ENCODE measurements at places on chromosomes 1 and 21.
A peak's percentile ranks its signal among the peaks of the same experiment; 100 is the strongest.

DNA sequence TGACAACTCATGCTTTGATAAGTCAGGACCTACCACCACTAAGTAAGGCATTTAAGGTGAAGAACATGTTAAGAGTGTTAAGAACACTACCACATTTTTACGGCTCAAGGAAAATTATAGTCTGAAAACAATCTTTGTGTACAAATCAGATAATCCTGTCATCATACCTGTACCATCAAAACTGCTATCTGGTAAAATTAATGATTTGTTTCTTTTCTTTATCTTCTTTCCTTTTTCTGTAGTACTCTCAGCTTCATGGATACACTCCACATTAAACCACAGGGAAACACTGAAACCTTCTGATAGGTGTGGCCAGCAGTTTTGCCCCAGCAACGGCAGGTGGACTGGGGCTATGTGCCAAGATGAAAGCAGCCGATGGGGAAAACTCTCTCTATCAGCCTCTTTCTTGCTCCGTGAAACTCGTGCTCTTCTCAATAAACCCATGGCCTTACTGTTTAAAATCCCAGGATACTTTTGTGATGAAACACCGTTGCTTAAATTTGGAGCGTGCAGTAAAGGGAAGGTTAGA is 75.1 kb downstream of the LYST start:
- no peak for DNase-seq

- no peak for DNase-seq
Measured at GRCh38 chr1:39573736-39574624, 2.6 kb downstream of the PABPC4 start.

DNA sequence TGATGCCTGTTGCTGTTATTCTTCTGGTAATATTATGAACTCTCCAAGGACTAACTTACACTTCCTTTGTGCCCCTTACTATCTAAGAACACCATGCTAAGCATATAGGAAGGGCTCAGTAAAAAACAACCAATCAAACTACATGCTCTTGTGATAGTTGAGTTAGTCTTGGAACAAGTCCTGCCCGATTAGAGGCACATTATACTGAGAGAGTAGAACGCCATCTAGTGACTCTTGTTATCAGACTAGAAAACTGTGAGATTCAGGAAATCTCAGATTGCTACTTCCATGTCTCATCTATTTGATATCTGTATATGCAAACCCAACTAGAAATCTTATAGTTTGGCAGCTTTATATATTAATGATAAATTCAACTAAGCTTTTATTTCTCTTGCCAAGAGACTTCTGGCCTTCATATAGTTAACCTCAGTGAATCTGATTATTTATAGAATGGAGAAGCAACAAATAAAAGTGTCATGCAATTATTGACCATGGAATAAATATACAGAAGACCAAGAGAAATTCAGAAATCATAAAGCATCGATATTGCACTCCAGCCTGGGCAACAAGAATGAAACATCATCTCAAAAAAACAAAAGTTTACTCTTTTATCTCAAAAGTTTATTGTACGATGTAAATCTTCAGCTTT is 7.8 kb upstream of the SRRM1 start:
- no peak for DNase-seq

- no peak for DNase-seq
Measured at GRCh38 chr1:23957096-23957495, 2.5 kb upstream of the PNRC2 start.

- no peak for DNase-seq
Measured at GRCh38 chr1:67659229-67659628, 25.8 kb upstream of the GADD45A start.

GRCh38 chr1:60747353-60747752 is 335.0 kb upstream of the NFIA start:
- no peak for DNase-seq

GRCh38 chr1:93471911-93472310 is 24.0 kb downstream of the FNBP1L start:
- DNase-seq, result no peak

- DNase-seq, result no peak
Measured at GRCh38 chr21:24945910-24946309, 661.4 kb downstream of the MRPL39 start.

GRCh38 chr1:64242895-64243756 is 39.7 kb downstream of the UBE2U start:
- DNase-seq, result peak; percentile 32

GRCh38 chr1:183239220-183239742 is 53.2 kb downstream of the LAMC2 start:
- DNase-seq, result no peak
